ENCODE measurements at places on chromosomes 4 and X.

- no peak for DNase-seq
These were observed 27.9 kb downstream of the LRBA start for GRCh38 chr4:150987204-150987603.

DNA sequence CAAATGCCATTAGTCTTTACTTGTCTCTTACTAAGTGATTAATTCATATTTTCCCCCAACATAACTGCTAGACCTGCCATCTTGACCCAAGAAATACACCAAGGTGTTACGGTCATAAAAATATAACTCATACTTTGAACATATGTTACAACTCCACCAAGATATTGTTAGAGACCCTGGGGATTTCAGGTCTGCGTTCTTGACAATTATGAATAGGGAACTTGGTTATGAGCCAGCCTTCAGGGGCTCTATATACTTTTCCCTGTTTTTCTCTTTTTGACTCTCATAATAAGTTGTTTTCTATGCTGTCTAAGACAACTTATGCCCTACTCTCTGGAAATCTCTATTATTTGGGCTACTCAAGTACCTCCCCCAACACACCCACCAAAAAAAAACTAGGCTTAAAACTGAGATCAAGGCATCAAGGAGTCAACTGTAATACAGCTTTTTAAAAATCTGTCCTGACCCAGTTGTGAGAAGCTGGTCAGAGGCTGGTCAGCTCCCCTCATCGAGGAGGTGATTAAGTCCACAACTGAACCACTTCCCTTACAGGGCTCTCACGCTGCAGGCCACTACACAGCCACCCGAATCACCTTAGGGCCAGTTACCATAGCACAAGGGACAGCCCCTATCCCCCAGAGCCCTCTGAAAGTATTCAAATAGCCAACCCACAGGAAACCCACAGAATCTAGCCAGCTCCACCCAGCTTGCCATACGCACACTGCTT lies 10.5 kb upstream of the TLR3 start:
- no peak for DNase-seq

DNA sequence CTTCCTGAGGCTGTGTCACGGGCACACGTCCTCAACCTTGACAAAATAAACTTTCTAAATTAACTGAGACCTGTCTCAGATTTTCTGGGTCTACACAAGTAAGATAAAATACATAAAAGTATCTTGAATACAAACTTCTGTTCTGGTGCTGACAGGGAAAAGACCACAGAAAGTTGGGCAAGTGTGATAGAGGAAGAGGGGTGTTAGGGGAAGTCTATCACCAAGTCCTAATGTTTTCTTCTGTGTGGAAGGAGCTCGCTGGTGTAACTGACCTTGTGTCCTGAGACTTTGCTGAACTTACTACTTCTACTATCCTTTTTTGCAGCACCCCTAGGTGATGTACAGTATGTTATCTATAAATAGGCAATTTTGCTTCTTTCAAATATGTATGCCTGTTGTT lies 97.0 kb upstream of the STIM2 start:
- DNase-seq: no peak

GRCh38 chr4:138949866-138950265 lies 65.7 kb upstream of the NOCT start:
- no peak for DNase-seq

DNA sequence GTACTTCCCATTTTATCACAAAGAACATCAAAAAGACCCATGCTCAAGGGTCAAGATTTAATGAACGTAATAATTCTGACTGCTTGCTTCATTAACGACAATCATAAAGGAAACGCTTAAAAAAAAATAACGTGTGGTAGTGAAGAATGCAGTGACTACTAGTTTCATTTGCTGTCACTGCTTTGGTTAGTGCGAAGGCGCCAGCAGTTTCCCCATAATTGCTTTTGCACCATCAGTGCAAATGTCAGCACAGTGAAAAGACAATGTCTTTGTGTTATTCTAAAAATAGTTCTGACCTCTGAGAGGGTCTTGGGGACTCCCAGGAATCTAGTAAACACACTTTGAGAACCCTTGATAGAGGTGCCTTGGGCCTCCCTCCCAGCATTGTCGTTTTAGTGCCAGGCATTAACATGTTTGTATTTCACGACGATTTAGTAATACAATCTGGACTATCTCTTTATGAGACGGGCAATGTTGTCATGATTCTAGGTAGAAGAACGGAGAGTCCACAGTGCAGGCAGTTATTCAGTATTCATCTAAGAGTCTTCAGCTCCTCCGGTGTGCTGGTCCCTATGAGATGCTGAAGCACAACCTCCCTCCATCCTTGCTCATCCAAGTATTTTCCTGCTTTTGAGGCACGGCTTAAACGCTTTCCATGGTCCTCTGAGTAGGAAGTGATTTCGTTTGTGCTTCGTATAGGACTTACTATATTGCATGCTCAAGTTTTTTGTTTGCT lies 71.0 kb downstream of the AFF1 start:
- no peak for DNase-seq

DNA sequence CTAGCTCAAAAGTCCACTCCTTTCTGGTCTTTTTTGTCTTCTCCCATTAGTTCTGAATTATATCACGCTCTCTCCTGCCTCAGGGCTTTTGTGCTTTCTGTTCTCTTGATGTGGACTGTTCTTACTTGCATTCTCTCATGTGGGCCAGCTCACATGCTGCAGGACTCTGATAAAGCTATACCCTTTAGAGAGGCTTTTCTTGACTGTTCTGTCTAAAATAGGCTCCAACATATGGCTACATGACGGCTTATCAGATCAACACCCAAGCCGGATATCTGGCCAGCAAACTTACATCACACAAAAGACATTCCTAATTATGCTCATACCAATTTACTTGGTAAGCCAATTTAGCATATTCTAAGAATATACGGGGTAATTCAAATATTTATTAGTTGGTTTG lies 1494.5 kb downstream of the TECRL start:
- DNase-seq: no peak

- no peak for DNase-seq
These were observed 198.3 kb upstream of the MID1 start for GRCh38 chrX:10818651-10819050.

DNA sequence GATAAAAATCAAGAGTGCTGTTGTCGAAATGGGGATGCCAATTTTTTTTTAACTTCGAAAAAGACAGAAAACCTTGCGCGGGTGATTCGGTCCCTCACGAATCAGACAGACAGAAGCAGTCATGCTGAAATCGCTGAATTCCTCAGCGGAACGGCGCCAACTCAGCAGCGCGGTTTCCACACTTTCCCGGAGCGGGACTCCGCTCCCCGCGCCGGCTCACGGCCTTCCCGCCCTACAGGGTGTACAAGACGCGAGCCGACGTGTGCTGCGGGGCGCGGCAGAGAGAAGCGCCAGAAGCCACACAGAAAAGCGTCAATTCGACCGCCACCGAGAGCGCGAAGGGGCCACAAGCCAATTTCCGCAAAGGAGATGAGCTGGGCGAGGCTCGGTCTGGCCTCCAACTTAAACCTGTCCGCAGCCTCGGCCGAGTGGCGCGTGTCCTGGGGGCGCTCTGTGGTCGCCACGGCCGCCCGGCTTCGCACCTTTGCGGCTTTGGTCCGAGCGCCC lies 1.3 kb downstream of the NEXMIF start:
- DNase-seq: no peak

DNA sequence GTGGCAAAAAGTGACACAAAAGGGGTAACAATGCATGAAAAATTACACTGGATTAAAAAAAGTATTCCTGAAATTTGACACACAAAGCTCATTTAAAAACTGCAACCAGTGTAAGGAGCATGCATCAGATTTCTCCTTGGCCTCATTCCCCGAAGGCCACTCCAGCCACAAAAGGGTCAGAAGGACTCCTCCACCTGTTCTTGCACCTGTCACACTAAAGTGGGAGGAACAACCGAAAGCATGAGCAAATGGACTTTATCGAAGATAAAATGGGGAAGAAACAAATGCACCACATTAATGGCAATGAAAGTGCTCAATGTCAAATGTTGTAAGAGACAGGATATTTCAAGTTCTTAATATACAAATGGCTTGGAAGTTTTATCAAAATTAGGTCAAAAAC lies 88.2 kb downstream of the ADGRA3 start:
- no peak for DNase-seq

DNA sequence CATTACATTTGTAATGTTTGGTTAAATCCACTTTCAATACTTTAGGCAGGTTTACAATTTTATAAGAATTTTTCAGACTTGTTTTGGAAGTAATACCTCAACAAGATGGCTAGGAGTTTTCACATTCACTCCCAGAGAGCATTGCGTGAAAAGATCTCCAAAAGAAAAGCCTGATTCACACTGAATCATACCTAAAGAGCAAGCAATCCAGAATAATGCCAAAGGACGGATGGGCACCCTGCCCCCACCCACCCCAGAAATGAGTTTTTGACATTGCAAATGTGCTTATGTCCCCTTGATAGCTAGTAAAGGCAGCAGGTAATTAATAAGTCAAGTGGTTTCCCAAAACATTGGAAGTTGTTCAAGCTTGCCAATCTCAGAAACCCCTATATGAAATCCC lies 557.7 kb upstream of the TENM3 start:
- DNase-seq: no peak

GRCh38 chrX:31070057-31070468 lies 1.8 kb downstream of the FTHL17 start:
- no peak for DNase-seq

- no peak for DNase-seq
These were observed 375.2 kb downstream of the UBE2NL start for GRCh38 chrX:144259054-144259453.

DNA sequence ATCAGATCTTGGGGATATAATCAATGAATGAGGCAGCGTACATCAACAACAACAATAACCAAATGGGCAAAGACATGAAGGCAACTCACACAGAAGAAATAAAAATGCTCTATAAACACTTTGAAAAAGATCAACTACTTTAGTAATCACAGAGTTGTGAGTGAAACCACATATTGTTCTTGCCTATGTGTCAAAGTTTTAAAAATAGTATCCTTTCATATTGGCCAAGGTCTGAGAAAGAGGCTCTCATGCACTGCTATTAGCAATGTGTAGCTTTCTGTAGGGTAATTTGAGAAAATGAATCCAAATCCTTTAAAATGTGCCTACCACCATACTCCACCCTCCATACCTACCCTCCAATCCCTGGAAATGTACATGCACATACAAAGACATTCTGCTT lies 25.0 kb downstream of the COQ2 start:
- no peak for DNase-seq

GRCh38 chr4:8234715-8235114 lies 34.8 kb upstream of the HTRA3 start:
- no peak for DNase-seq

DNA sequence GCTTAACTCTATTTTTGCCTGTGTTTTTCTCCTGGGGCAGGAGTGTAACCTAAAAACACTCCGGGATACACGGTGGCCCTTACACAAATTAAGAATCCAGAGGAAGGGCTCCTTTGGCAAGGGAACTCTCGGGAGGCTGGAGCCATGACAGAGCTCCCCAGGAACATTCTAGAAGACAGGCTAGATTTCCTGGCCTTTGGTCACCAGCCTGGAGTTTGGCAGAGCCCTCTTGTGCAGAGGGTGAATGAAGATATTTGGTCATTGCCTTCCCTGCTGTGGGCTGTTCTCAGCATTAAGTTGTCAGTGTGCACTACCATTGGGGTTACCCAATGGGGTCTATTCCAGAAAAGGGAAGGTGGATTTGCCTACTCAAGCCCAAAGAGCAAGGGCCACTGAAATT lies 53.8 kb upstream of the LNX1 start:
- DNase-seq: no peak

DNA sequence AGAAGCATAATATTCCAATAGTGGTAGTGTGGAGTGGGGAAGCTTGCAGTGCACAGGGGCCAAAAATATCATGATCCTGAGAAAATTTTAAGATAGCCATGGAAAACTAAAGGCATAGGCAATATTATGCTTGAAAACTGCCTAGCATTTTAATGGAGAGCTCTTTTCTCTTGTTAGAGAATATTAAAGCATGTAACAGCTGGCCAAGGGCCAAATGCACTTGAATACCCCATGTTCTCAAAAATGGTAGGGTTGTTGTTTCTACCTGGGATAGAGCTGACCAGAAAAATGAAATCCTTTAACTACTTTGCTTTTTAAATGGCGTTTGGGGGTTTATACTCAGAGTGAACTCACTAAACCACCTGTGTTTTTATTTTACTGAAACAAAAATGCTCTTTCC lies 739.6 kb upstream of the SLIT2 start:
- no peak for DNase-seq
